Ovary (tissue), 10 donors: ENCODE measurements at places on chromosomes 6 and 20. TPM values are rescaled to one million over a fixed set of nuclear protein-coding genes. Genes with fewer than 3 reads are reported as not detected.

GRCh38 chr6:21847711-21848480, 254.3 kb downstream of the SOX4 start:
- no peak for DNase-seq

DAAM2 gene
- 25.2 TPM for total RNA-seq

GRCh38 chr6:161836643-161837448, 563.0 kb upstream of the AGPAT4 start:
- DNase-seq, result no peak

DNA sequence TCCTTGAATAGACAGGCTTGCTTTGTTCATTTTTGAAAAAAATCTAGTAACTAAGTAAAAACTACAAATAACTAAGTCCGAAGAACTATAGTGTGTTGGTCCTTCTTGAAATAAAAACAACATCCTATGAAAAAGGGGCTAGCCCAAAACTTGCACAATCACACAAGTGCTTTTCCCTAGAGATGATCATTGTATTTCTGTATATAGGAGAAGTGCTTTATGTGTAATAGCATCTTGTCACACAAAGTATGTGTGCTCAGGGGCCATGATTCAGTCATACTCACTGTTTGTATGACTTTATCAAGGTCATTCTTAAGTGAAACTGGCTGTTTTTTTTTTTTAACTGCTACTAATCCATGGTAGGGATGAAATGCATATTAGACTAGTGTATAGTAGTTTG, 179.8 kb downstream of the DTNBP1 start:
- no peak for DNase-seq

DNA sequence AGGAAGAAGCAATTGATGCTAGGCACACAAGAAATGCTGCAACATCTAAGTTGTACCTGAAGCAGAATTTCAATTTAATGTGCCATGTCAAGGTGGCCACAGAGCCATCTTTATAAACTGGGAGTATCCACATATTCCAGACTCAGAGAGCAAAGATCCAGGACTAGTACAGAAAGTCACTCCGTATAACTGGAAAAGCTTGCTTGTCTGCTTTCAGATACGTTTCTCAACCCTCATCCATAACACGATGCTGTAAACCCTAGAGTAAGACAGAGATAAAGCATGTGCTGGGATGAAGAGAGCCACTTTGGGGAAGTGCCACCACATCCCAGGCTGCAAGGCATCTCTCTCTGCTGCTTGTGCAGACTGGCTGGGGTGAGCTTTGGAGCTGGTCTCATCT, 134.7 kb downstream of the PACRG start:
- no peak for DNase-seq
